ENCODE measurements at places on chromosomes 3 and 15. TPM values are rescaled to one million over a fixed set of nuclear protein-coding genes. Genes with fewer than 3 reads are reported as not detected.

Gene SLCO2A1
- total RNA-seq: not detected

Gene CAV3
- not detected for total RNA-seq

Gene PLA2G4D
- not detected for total RNA-seq

Gene GALK2
- 18.1 TPM for total RNA-seq

Gene PCSK6
- 8.1 TPM for total RNA-seq

Gene CFAP20DC
- total RNA-seq: 2.3 TPM

Gene RGMA
- total RNA-seq: 0.15 TPM

Gene ALDH1A3
- 26.0 TPM for total RNA-seq

Measured in A549 treated with RU486 at 1 μM for 4 hours (cell line).